ENCODE measurements at places on chromosomes 1 and 21.
A peak's percentile ranks its signal among the peaks of the same experiment; 100 is the strongest.

- DNase-seq = no peak
Observed at GRCh38 chr1:197440715-197441114, 172.7 kb downstream of the CRB1 start.

GRCh38 chr1:93489756-93490155 lies 41.8 kb downstream of the FNBP1L start:
- no peak for DNase-seq

- DNase-seq = no peak
Observed at GRCh38 chr1:22379566-22379965, 72.1 kb upstream of the ZBTB40 start.

DNA sequence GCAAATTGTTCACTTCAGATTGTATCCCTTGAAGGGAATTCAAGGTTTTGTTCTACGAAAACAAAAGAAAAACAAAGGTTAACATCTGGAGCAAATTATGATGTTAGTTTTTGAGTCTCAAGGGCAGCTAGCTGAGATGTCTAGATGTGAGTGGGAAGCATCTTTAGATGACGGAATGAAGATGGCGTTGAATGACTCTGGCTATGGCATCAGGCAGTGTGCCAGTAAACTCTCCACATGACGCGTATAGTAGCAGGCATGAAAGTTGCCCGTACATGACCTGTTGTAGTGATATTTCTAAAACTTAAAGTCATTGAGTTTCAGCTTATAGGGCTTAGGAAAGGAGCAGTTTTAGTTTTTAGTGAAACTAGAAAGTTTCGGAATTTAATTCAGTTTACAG lies 12.3 kb upstream of the SDC3 start:
- no peak for DNase-seq

GRCh38 chr1:228393268-228393701 lies 13.3 kb downstream of the TRIM11 start:
- no peak for DNase-seq

DNA sequence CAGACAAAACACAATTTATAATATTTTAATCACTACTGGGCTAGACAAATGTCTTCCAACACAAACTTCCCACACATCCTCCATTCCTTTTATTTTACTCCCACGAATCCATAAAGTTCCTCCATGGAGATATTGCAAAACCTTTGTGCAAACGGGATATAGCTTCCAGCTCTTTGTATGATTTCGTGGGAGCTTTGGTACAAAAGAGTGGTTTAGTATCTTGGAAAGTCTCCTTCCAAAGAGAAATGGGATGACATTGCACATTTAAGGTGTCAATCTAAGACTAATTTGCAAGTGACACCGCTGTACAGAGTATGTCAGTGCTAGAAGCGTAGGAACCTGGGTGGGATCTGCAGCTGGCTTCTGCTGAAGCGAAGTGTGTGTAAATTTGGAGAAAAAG lies 455.2 kb upstream of the RUNX1 start:
- DNase-seq = no peak

- peak; percentile 20 for DNase-seq
Observed at GRCh38 chr1:91884459-91885212, 1.3 kb downstream of the TGFBR3 start.

DNA sequence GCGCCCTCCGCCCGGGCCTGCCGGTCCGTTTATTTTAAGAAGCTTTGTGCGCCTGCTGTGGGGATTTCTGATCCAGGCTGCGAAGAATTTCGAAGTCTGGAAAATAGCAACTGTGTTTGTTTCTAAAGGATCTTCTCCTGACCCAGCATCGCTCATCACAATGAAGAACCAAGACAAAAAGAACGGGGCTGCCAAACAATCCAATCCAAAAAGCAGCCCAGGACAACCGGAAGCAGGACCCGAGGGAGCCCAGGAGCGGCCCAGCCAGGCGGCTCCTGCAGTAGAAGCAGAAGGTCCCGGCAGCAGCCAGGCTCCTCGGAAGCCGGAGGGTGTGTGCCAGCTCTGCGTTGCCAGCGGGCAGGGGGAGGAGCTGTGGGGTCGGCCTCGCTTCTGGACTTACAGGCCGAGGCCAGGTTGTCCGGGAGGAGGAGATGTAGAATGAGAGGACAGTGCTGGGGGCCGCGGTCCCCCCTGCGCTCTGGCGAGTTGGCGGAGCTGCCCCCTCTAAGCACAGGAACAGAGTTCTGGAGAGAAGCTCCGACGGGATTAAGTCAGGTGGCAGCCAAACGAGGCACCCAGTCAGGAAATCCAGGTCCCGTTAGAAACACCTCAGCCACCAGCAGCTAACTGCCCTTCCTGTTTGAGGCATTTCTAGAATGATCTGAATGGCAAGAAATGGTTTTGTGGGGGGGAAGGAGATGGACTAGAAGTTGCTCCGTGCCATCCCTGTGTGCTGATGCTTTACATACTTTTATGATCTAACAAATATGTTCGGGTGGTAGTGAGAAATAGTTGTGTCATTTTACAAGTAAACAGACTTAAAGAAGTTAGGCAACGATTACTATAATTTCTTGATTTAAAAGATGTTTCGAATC lies 948 bp downstream of the TXLNA start:
- peak; percentile 20 for DNase-seq

DNA sequence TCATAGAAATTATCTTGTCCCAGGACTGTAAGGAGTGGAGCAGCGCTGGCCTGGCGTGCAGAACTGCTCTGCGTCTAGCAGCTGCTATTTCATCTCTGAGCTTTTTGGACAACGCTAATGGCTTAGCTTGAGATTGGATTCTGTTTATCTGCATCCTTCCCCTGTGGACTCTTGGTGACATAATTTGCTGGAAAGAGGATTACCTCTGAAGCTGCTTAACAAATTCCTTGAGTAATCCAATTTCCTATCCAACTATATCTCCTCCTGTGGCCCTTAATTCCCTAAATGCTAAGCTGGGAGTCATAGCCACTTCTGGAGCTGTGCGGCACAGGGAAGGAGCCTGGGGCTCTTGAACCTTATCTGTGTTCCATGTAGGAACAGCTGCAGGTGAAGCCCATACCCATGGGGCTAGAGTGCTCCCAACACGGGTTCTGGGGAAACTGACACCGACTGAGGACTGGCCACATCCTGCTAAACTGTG lies 43.2 kb downstream of the IL6R start:
- DNase-seq = no peak

GRCh38 chr1:7409278-7409677 lies 361.8 kb upstream of the VAMP3 start:
- DNase-seq = no peak

DNA sequence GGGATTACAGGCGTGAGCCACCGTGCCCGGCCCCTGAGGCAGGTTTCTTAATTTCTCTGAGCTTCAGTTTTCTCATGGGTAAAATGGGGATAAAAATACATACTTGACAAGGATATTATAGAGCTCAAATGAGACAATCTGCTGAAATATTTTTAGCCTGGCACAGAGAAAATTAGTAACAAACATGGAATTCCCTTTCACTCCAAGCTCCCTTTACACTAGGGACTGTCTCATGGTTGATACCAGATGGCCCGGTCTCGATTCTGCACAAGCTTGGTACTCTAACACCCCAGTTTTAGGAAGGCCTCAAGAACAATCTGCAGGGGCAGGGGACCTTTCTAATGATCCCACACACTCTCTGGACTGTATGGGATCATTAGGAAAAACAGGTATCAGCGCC lies 671.7 kb downstream of the SMYD3 start:
- no peak for DNase-seq

DNA sequence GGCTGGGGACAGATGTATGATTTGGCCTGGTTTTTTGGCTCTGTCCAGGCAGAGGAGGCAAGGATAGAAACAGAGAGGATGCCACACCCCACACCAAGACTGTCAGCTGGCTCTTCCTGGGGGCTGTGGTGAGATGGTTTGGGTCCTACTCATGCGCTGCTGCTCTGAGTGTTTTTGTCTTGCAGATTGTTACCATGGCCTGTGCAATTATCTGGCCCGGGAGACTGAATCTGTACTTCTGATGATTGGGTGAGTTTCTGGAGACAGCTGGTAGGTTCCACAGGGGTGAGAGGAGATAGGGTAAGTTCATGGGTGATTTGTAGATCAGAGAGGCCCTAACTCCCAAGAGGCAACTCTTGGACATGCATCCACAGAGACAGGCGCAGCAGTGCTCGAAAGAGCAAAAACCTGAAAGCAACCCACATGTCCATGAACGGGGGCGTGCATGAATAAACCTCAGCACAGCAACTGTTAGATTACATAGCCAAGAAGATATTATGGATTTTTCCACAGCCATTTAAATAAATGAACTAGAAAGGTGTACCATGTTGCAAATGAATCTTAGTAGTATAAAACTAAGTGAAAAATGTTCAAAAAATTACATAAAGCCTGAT lies 17.8 kb downstream of the AADACL4 start:
- no peak for DNase-seq

DNA sequence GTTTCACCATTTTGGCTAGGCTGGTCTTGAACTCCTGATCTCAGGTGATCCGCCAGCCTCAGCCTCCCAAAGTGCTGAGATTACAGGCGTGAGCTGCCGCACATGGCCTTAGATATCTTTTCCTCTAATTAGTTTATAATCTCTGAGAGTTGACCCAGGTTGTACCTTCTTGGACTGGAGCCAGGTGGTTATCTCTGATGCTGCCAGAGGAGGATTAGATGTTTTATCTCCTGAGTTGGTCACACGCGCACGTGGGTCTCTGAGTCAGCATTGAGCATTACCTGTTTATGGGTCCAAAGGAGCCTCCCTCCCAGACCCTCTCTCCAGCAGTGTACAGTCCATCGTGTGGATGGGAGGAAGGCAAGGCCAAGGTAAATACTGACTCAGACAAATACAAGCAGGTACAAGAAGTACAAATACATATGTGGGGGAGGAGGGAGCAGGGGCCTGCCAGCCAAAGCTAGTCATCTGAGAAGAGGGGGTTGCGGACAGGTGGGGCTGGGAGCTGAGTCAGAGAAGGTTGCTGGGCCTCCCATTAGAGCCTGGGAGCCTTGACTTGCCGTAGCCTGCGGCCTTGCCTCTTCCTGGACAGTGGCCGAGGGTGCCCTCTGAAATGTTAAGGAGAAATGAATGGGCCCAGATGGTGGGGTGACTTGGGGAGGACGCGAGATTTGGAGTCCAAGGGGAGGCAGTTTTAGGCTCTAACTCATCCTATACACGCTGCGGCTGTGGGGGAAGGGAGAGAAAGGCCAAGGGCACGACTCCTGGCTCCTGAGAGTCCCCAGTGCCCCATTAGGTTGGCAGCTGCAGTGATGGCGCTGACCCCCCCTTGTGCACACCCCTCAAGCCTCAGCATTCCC lies 13.1 kb downstream of the IL6R start:
- no peak for DNase-seq

DNA sequence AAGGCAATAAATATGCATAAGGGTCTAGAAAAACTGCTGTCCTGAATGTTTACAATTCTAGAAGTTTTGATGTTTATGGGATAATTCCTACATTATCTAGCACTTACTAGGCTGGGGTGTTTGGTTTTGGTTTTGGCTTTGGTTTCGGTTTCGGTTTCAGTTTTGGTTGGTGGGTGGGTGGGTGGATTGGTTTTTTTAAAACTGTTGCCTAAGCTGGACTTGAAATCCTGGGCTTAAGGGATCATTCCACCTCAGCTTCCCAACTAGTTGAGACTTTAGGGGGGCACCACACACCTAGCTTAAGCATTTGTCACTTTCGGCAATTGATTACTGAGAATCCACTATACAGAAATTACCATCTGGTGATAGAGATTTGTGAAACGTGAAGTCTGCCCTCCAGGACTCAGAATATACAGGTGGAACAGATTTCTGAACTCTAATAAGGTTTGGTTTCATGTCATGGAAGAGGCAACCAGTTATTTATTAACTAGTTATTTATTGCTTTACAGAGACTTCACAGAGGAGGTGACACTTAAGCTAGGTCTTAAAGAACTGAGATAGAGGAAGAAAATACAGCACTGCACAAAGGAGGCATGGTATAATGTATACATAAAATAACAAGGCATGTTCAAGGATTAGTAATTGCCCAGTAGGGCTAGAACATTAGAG lies 69.6 kb downstream of the PIK3R3 start:
- no peak for DNase-seq

GRCh38 chr1:246066573-246066972 lies 440.5 kb downstream of the SMYD3 start:
- DNase-seq = no peak

DNA sequence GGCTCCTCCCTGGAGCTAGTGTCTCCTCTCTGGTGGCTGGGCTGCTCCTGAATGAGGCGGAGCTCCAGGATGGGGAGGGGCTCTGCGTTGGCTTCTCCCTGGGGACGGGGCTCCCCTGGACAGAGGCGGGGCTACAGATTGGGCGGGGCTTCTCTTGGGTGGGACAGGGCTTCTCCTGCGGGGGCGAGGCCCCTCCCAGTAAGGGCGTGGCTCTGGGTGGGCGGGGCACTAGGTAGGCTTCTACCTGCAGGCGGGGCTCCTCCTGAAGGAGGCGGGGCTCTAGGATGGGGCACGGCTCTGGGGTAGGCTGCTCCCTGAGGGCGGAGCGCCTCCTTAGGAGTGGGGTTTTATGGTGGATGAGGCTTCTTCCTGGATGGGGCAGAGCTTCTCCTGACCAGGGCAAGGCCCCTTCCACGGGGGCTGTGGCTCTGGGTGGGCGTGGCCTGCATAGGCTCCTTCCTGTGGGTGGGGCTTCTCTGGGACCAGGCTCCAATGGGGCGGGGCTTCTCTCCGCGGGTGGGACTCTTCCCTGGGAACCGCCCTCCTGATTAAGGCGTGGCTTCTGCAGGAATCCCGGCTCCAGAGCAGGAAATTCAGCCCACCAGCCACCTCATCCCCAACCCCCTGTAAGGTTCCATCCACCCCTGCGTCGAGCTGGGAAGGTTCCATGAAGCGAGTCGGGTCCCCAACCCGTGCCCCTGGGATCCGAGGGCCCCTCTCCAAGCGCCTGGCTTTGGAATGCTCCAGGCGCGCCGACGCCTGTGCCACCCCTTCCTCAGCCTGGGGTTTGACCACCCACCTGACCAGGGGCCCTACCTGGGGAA lies 22.7 kb upstream of the ARF1 start:
- DNase-seq = no peak

- DNase-seq = no peak
Observed at GRCh38 chr1:5664081-5664768, 328.0 kb downstream of the NPHP4 start.

- peak; percentile 29 for DNase-seq
Observed at GRCh38 chr1:160837558-160838205, 25.0 kb downstream of the CD244 start.

DNA sequence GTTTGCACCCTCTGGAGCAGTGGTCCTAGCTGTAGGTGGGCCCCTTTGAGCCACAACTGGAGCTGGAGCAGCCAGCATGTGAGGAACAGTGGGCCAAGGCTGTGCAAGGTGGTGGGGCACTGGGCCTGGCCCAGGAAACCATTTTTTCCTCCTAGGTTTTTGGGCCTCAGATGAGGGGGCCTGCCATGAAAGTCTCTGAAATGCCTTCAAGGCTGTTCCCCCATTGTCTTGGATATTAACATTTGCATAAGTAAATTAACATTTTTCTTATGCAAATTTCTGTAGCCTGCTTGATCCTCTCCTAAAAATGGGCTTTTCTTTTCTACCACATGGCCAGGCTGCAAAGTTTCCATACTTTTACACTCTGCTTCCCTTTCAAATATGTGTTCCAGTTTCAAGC lies 212.0 kb downstream of the NTNG1 start:
- DNase-seq = no peak

All from neuronal stem cell (in vitro differentiated cells).